ENCODE measurements at places on chromosomes 5 and 9.
A peak's percentile ranks its signal among the peaks of the same experiment; 100 is the strongest.

- no peak for DNase-seq
Measured at GRCh38 chr9:118644066-118644465, 725.2 kb downstream of the BRINP1 start.

DNA sequence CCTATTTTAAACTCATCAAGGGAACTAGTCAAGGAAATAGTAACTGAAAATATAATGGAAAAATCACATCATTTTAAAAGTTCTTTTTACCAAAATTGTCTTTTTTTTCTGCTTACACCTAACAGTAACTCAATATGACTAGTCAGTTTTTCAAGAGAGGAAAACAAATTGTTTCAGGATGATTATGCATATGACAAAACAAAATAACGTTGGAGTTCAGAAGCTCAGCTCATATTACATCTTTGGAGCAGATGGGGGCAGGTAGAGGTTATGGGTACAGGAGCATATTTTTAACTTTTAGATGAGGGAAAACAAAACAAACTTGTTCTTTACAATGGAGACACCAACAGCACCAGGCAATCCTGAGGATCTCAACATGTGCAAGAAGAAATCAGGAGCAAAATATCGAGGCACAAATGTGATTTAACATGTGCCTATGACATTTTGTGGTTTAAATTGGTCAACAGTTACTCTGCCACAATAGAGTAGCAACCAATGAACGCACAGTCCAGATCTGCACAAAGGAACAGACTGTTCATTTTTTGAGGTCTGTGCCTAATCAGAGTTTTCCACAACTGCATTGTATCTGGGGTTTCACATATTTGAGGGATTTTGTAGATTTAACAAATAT, 659.0 kb downstream of the ANXA1 start:
- peak; percentile 59 for DNase-seq

- DNase-seq = no peak
Measured at GRCh38 chr9:33690143-33690933, 105.0 kb upstream of the PRSS3 start.

DNA sequence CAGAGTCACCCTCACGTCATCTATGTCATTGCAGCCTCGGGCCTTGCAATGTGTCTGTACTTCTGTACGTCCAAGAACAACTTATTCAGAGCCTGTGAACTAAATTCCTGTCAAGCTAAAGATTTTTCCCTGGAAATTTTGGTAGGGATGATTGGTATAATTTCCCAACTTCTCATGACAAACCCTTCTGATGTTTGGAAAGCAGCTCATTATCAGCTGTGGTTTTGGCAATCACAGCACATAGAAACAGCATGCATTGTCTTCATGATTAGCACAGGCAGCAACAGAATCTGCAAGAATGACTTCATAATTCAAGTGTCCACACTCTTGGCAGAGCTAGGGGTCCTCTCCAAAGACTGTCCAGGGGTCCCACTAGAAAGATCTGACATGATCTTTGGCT, 49.5 kb downstream of the APBA1 start:
- peak; percentile 50 for DNase-seq

DNA sequence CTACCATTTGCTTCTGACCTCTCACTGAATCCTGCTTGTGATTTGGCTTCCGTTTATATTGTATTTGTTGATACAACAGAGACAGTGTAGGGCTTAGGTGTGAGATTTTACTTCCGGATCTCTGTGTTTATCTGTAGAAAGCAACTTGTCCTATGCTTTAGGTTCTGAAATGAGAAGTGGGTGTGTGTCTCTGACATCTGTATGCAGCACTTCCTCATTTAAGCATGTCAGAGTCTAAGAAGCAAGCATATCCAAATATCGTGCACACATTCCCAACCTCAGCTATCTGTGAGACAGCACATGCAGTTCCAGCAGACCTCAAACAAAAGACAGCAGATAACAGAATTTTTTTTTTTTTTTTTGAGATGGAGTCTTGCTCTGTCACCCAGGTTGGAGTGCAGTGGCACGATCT, 16.3 kb downstream of the KLF9 start:
- no peak for DNase-seq

- DNase-seq = no peak
Measured at GRCh38 chr5:136153581-136154236, 21.1 kb downstream of the SMAD5 start.

DNA sequence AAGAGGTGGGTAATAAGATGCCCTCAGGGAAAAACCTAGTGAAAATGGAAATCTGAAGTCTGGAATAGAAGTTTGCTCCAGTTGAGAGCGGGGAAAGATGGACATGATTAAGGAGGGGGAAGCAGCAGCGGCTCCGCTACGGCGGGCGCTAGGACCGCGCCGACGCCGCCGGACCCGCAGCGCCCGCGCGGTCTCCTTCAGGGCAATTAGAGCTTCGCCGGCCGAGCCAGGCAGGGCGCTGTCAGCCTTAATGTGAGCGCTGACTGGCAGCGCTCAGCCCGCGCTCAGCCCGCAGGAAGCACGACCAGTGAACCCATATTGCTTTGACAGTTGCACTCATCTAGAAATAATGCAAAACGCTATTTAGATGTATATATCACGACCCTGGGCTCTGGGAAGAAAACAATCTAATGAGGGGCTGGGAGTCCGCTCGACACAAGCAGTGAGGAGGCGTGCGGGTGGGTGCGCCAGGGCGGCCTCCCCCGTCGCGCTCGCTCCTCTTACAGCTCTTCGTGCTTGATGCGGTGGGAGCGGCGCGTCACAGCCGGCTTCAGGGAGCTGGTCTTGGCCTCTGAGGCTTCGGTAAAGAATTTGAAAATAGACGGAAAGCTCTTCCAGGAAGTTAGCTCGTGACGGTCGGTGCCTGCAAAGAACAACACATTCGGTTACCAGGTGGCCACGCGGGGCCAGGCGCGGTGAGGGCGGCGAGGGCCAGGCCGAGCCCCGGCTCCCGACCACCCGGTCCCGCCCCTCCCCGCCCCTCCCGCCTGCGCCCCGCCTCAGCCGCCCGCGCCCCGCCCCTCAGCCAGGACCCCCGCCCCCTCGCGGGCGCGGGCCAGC, 37.7 kb downstream of the NR2F1 start:
- no peak for DNase-seq

All from astrocyte of the cerebellum (primary cell).